Fibroblast of skin of right biceps (primary cell): ENCODE measurements at places on chromosomes 6 and 20.

- DNase-seq = peak; percentile 53
Observed at GRCh38 chr20:38932457-38933120, 6.4 kb downstream of the FAM83D start.

DNA sequence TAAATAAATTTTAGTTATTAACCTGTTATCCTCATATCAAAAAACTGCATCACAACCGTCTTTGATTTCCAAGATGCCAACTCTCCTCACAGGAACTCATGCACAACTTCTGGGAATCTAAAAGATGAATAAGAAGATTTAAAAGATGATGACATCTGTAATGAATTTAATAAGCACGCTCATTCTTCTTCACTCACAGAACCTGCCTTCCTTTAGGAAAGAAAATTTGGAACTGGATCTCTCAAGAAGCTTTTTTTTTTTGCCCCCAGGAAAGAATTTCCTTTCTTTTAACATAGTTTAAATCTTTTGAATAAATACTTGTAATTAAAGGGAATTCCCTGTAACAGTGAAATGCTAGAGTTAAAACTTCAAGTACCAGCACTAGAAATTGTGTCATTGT lies 161.5 kb downstream of the HIVEP2 start:
- peak; percentile 61 for DNase-seq

DNA sequence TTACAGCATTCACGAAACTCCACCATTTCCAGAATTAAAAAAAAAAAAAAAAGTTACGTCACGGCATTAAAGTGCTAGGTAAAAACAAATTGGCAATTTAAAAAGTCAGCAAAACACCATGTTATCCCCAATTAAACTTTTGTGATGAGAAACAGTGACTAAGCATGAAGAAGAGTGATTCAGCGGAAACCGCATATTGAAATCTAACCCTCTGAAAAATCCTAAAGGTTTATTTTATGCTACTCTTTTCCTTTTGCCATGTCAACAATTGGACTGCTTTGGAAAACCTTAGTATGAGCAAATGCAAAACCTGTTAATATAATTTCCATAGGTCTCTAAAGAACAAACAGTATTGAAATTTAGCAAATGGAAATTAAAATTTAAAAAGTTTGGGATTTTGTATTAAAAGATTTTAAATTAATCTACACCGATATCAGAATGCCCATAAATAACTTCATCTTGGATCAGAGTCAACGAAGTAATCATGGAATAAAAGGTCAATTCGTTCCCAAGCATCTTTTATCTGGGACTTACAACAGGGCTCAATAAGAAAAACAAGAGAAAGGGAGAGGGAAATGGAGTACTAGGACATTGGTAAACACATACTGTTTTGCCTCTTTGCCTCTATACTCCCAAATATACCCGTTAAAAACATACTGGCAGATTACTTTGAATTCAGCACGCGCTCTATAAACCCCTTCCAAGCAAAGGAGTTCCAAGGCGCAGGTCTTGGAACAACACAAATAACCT lies 1.1 kb downstream of the FBXO30 start:
- peak; percentile 76 for DNase-seq

GRCh38 chr6:31035862-31036497 lies 25.7 kb downstream of the MUC22 start:
- DNase-seq = peak; percentile 28

DNA sequence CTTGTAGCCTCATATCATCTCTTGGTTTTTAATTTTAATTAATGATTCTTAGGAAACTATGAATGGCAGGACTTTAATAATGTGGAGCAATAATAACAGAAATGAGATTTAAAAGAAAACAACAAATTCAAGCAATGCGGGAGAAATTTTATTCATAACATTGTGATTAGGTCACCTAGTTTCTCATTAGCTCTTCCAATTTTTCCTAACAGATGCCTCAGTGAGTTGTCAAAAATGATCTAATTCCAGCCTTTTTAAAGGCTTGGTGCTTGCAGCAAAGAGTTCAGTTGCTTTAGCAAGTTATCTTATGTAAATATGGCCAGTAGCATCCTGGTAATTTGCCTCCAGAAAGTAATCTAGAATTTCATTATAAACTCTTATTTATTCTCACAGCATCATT lies 20.4 kb downstream of the PDE7B start:
- DNase-seq = peak; percentile 84
